Activated CD4-positive, alpha-beta T cell treated with anti-CD3 and anti-CD28 coated beads, Interleukin-10, Interleukin-2, amounts not matched to agents 100 ng/mL and 50 ng/mL, durations not matched to agents 16 hours and 8 hours (primary cell): ENCODE measurements at places on chromosomes 12 and 14.

- DNase-seq: no peak
These were observed 8.2 kb upstream of the ADSS1 start for GRCh38 chr14:104715871-104716270.

DNA sequence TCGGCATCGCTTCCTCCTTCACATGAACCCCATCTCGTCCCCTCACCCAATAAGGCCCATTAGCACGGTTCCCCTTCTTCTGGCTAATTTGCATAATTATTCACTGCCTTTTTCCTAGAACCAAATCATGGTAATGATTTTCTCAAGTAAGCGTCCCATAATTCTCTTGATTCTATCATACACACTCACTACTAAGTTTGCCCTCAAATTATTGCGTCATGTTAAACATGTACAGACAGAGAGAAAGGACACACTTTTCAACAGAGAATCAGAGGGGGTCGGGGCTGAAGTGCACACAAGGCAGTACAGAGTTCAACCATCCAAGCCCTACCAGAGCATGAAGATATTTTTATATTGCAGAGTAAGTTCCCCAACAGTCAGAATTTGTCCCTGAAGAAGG is 256.6 kb downstream of the FOXN3 start:
- DNase-seq: no peak

DNA sequence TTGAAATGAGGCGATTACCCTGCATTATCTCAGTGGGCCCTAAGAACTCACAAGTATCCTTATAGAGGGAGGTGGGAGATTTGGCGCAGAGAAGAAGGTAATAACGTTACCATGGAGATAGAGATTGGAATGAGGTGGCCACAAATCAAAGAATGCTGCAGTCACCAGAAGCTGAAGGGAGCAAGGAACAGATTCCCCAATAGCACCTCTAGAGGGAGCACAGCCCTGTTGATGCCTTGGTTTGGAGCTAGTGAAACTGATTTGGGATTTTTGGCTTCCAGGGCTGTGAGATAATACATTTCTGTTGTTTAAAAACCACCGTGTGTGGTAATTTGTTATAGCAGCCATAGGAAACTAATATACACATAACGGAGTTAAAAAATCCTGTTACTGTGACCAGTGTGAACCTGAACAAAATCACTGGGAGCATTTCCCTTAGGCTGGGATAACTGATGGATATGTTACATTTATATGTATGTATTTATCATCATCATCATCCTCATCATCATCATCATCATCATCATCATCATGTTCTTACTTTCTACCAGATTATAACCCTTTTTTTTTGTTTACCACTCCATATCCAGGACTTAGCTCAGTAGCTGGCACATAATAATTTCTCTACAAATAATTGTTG is 100.3 kb downstream of the LIN7A start:
- peak; percentile 2 for DNase-seq

GRCh38 chr14:78700236-78700635 is 530.1 kb downstream of the NRXN3 start:
- DNase-seq: no peak

GRCh38 chr12:12510141-12510540 is 52.5 kb downstream of the DUSP16 start:
- no peak for DNase-seq

DNA sequence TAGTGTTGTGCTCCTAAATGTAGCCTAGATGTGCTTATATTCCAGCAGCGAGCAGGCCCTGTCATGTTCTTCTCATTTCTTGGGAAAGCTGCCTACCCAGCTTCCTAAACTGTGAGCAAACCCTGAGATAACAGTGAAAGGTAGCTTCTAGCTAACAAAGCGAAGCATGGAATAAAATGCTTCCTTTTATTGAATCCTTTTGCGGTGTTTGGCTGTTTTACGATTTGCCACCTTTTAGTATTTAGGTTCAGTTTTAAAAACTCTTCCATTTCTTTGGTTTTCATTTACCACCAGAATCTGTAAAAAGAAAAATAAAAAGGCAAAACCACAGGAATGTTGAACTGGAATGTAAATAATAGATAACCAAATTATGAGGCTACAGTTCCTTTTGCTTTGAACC is 5.0 kb upstream of the PKP2 start:
- DNase-seq: no peak

- DNase-seq: no peak
These were observed 1251.2 kb downstream of the AACS start for GRCh38 chr12:126316411-126316810.

DNA sequence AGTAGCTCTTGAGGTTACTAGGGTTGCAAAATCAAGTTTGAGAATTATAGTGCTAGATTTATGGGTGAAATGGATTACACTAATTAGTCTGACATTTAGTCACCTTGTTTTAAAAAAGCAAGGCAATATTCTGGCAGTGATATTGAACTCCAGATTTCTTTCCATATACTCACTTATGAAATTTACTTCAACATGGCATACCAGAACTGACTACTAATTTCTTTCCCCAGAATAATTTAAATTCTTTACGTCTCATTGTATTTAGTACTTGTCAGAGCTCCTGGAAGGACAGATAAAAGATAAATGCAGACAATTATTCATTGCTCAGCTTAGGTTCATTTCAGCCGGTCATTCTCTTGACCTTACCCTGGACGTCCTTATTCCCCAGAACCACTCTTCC is 24.3 kb downstream of the EMP1 start:
- no peak for DNase-seq

DNA sequence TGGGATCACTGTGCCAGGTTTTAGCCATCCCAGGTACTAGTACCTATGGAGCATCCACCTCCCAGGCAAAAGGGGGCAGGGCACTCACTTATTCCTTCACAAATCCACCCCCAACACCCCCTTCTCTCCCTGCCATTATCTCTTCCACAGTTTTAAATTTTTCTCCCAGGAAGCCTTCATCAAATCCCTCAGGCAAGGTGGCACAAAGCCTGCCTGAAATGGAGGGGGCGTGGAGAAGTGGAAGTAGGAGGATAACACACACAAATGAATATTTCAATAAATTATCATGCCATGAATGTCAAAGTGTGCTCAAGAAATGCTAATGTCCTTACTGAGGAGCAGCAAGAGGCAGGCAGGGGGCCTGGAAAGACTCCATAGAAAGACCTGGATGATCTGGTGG is 4.7 kb upstream of the CHST11 start:
- no peak for DNase-seq

- DNase-seq: no peak
These were observed 732 bp downstream of the SLC25A29 start for GRCh38 chr14:100305324-100306100.

- peak; percentile 71 for DNase-seq
These were observed at the start of gene SDSL for GRCh38 chr12:113422030-113422885. Gene SDSL, plus strand, starts transcription at chr12:113422380. Its CDS starts 5,603 bp downstream, at chr12:113427983.

DNA sequence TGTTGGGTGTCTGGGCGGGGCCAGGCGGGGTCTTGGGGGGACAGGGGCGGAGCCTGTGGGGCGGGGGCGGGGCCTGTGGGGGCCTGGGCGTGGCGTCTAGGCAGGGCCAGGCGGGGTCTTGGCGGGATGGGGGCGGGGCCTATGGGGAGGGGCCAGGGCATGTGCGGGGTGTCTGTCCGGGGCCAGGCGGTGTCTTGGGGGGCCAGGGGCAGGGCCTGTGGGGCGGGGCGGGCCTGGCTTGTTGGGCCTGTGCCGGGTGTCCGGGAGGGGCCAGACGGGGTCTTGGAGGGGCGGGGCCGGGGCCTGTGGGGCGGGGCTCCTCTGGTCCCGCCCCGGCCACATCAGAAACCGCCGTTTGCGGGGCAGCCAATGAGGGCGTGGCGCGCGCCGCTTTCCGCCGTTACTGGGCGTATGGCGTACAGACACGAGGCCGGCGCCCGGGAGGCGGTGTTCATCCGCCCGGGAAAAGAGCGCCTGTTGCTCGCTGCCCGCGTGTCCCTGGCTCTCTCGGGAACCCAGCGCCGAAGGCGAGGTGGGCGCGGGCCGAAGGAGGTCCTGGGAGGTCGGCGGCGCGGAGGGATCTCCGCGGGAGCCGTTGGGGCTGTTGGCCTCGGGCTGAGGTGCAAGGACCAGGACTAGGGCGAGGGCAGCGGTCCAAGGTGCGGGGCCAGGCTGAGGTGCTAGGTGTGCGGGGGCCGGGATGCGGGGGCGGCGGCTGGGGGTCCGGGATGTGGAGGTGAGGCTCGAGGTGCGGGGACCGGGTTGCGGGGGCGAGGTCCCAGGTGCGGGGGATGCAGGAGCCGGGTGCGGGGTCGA is at the start of gene PIWIL1:
TSS of gene PIWIL1 (plus strand) at position 400 of the 816 bp plus-strand sequence. CDS start 4,705 bp downstream, outside the sequence.
- no peak for DNase-seq

DNA sequence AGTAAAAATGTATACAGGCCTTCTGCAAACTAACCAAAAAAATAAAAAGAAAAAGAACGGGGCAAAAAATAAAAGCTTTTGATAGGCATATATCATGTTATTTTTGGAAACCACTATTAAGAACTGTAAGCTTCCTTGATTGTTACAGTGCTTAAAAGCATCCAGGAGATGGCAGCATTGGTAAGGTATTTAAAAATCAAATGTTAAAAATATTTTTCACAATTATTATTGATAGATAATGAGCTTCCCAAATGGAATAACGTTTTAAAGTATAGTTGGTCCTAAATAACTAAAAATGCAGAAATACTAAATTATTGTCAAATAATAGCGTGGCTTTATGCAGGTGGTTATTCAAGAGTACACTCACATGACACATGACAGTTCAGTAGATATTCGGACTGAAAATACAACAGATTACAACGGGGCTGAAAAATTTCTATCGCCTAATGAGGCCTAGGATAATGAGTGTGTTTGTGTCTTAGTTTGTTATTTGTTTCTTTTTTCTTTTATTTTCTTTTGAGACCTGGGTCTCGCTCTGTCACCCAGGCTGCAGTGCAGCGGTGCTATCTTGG is 127.2 kb upstream of the ATF7IP start:
- no peak for DNase-seq

DNA sequence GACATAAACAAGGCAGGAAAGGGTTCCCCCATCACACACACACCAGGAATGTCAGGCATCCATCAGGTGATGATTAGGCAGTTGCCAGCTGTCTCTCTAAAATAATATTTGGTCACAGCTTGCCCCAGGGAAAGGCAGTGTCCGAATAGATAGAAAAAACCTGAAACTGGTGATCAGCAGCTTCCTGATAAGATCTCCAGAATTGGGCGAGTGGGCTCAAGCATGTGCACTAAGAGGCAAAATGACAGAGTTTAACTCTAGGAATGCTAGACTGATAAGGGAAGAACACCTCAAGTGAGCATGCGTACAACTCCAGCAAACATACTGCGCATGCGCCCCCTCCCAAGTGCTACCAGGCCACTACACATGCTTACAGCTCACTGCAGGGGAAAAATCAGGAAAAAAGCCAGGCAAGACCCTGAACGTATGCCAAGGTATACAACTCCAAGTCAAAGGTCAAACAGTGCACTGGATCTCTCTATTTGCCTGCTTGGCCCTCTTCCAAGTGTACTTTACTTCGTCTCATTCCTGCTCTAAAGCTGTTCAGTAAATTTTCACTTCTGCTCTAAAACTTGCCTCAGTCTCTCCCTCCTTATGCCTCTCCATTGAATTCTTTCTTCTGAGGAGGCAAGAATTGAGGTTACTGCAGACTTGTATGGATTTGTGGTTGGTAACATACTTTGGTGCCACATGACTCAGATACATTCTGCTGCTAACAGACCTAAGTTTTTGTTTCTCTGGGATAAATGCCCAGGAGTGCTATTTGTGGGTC is 73.5 kb upstream of the VASH1 start:
- DNase-seq: no peak

DNA sequence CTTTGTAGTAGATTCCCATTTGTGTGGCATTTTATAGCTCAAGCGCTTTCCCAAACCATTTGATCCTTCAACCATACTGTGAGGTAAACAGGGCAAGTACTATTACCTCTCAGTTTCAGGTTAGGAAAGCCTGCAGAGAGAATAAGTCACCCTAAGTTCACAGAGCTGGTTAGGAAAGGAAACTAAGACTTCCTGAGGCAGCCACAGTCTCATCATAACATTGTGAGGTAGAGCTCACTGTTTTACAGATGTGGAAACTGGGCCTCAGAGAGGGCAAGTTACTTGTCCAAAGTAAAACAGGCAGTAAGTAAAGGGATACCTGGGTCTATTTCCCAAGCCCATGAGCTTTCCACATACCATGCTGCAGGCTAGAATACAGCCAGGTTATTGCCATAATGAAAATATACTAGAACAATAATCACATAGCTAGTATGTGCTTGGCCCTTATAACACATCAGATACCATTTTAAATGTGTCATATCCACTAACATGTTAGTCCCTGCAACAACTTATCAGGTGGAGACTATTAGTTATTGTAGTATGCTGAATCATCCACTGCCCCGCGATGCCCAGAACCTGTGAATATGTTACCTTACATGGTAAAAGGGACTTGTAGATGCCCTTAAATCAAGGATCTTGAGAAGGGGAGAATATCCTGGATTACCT is 150.9 kb upstream of the GRIP1 start:
- peak; percentile 8 for DNase-seq

- no peak for DNase-seq
These were observed 1.5 kb downstream of the MTA1 start for GRCh38 chr14:105420974-105421674.

DNA sequence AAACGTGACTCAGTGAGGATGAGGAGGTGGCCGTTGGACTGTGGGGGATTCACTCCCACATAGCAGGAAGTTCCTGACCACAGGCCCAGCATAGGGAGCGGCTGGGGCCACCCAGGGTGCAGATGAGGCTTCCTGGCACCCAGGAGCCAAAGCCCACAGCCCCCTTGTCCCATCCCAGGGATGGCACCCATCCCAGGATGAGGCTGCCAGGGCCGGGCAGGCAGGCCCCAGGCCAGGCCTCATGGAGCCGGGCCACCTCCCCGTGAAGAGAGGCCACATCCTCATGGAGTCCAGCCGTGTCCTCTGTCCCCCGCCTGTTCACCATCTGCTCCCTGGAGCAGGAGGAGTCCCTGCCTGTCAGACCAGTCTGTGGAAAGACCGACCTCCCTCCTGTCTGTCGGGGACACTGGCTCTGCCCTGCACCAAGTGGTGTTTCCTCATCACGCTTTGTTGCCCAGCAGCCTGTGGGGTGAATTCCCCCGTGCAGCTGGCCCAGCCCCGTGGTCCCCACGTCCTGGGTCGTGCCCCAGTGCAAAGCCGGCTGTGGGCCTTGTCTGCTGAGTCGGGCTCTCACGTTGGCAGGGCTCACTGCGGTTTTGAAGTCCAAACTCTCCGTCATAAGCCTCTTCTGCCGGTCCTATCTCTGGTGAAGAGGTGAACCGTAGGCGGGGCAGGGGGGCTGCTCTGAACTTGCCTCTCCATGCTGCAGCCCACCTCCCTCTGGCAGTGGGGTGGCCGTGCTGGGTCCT is 24.5 kb downstream of the MMP17 start:
- no peak for DNase-seq

GRCh38 chr12:3667485-3667884 is 85.4 kb downstream of the CRACR2A start:
- no peak for DNase-seq
